ENCODE measurements at places on chromosomes 3 and 15.

DNA sequence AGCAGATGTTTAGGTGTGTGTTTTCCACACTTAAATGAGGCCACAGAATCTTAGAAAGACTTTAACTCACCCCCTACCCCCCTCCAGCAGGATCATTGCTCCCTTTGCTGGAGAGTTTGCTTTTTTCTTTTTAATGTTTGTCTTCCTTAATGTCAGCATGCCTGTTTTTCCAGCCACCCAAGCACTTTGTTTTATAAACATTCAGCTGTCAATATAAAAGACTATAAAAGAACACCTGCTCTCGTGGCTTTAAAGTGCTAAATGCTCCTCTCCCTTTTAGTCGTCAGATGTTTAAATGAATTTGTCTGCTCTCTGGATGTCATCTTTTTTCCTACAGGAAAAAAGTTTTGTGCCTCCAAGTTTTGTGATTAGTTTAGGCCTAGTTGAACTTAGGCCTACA, 61.7 kb downstream of the SIDT1 start:
- DNase-seq = no peak

DNA sequence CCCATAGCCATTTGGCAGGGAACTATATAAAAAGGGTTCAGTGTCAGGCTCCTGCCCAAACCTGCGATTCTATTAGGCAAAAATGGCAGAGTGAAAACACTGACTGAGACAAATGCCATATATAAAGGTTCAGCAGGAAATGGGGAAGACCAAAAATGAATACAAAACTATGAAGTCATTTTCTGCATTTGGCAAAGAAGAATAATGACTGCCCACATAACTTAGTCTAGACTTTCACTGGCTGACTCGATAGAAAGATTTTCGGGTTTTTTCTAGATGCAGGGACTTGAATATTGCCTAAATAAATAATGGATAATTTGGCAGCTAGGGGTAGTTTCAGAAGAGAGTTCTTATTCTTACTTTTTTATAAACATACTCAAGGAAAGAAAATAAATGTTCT, 178.0 kb downstream of the TPRG1 start:
- no peak for DNase-seq

DNA sequence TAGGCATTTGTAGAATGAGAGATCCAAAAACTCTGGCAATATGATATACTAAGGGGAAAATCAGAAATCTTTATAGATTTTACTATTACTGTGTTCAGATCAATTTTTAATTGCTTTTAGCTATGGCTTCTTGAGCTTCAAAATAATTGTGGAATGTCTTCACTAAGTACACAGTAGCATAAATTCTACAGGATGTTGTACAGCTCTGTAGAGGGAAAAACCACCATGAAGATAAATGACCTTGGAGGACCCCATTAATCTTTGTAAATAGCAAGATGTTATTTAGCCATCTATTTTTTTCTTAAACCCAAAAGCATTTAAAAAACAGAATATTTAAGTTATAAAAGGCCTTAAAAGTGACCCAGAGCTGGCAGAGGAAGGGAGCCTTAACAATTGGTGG, 43.9 kb upstream of the FNDC3B start:
- no peak for DNase-seq

DNA sequence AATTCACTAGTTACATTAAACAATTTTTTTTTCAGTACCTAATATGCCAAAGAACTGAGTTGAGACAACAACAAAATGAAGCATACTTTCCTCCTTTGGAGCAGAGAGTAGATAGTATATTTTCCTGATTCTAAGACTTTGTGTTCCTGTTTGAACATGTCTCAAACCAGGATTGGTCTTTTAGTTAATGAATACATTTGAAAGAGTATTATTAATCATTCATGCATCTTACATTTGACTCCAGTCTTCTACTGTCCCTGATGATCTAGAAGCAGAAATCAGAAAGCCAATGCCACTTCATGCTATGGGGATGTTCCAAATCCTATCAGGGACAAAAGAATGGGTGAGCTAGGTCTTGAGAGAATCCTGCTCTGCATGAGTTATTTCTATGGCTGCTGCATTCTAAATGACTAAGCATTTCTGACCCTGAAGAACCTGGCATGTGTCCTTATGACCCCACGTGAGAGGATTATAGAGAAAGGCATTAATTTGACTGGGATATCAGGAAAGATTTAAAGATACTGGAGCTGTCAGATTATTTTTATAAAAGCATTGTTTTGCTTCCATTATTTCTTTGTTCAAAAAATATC, 32.9 kb upstream of the MBNL1 start:
- no peak for DNase-seq

- no peak for DNase-seq
Measured at GRCh38 chr15:81312790-81313543, 11.0 kb downstream of the STARD5 start.

DNA sequence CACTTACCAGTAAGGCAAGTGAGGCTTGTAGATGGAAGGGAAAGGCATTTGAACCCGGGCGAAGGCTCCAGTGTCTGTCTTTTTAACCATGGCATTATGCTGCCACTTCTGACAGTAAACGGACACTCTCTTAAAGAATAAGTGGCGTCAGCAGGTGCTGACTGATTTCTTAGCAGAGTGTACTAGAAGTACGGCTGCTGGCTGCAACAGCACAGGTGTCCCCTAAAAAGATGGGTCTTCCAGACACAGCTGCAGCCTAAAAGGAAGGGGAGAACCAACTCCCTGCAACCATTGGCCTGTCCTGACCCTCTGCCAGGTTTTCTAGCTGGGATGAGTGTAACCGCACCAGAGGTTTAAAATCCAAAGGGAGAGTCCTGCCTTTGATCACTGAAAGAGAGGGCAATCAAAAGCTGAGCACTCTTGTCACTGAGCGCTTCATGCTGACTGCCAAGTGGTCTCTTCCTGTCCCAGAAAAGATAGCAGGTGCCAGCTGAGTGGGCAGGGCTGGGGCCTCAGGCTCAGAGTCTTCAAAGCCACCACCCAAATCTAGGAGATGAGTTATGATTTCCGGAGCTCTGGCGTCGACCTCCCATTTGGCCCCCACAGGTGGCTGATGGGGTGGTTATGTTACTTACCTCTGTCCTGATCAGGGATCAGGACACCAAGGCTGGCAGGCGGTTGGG, 255.8 kb downstream of the SLCO3A1 start:
- no peak for DNase-seq

- no peak for DNase-seq
Measured at GRCh38 chr3:52838561-52839267, 3.9 kb upstream of the MUSTN1 start.

- DNase-seq = no peak
Measured at GRCh38 chr3:40908612-40909011, 290.7 kb upstream of the CTNNB1 start.

GRCh38 chr15:101503296-101503599, 13.7 kb upstream of the PCSK6 start:
- no peak for DNase-seq

- peak; percentile 17 for DNase-seq
Measured at GRCh38 chr15:71806452-71806931, 3.9 kb upstream of the NR2E3 start.

DNA sequence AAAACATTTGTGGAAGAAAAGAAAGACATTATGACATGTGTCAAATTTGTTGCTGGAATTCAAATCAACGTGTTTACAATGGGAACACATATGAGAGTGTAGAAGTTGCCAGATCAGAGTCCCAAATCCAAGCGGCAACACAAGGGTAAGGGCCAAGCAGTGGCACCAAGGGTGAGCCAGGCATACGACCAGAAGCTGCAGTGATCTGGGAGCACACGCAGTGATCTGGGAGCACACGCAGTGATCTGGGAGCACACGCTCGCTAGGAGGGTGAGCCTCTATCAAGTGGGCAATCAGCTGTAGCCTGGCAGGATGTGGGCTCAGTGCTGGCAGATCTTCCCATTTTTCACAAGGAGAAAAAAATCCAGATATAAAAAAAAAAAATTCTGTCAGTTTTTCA, 148.2 kb downstream of the TLE3 start:
- peak; percentile 68 for DNase-seq

DNA sequence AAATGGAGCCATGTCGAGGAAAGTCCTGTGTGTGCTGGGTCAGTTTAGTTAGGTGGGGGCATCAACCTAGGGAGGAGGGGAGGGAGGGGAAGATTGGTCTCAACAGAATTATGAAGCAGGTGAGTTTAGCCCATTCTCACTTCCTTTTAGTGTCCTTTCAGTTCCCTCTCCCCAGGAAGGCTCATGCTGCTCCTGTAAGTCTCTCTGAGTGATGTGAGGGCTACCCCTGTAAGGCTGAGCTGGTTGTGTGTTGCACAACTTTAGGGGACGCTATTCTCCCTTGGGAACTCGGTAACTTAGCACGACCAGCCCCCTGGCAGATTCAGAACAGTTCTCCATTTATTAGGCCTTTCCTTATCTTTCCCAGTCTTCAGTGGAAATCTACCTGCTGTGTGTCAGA, 21.2 kb downstream of the IL5RA start:
- no peak for DNase-seq

DNA sequence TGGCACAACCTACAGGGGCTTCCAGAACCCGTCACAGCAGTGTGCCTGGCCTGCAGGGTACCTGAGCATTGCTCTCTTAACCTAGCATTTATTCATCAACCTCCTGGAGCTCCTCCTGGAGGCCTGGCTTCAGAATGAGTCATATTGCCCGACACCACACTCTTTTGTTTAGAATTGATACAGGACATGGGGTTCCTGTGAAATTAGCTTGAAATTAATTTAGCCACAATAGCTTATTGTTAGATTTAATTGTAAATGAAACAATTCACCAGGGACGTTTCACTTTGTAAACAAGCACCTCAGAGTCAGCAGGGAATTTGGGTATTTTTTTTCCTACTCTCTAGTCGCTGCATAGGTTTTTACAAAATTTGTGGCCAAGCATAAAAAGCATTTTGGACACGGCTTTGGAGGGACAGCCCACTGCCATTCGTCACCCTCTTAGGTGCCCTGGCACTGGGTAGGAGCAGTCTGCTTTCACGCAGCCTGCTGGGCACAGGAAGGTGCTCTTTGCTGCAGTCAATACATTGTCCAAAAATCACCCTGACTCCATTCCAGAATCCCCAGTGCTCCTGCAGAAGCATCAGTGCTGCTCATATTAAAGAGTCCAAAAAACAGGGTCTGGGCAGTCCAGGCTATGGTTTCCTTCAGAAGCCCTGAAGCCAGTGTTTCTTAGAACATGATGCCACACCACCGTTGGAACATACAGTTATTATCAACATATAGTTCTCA, 60.8 kb upstream of the MEF2A start:
- no peak for DNase-seq

- DNase-seq = no peak
Measured at GRCh38 chr15:38486936-38487335, 33.0 kb downstream of the FAM98B start.

DNA sequence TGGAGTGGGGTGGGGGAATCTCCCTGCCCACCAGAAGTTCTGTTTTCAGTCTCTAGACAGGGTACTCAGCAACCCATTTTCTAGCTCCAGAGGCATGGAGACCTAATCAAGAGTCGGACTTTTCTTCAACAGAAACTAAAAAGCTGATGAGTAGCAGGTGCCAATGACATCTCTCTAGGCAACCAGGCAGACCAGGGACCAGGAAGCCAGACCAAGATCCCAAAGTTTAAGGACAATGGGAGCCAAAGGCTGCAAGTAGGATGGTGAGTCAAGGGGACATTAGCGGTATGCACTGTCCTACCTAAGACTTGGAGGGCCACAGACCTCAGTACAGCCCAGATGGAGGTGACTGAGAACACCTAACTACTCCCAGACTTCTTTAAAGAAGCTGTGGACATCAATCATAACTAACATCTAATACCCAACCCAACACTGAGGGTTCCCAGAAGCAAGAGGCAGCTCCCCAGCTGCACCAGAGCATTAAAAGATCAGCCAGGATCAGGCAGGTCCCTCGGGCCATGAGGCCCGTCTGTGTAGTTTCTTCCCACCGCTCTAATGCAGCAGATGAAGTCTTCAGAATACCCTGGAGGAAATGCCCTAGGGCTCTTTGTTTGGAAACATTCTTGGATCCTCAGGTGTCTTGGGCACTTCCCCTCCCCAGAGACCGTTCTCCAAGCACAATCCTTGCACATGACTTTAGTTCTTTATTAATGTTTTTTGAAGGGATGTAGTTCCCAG, 979 bp downstream of the CCDC71 start:
- no peak for DNase-seq

DNA sequence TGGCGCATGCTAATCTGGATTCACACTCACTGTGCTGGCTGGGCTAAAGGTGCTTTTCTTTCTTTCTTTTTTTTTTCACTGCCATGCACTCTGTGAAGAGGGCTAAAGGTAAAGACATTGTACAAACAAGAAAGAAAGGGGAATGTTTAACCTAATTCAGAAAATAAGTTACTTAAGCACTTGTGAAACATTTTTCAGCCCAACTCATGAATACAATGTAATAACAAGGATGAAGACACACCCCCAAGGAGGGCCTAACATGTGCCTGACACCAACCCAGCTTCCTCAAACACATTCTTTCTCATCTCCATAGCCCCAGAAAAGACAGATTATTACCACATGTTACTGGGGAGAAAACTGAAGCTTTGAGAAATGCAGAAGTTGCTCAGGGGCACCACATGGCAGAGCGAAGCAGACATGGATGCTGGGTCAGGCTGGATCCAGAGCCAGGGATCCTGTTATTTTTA, 5.7 kb downstream of the STIMATE start:
- no peak for DNase-seq

DNA sequence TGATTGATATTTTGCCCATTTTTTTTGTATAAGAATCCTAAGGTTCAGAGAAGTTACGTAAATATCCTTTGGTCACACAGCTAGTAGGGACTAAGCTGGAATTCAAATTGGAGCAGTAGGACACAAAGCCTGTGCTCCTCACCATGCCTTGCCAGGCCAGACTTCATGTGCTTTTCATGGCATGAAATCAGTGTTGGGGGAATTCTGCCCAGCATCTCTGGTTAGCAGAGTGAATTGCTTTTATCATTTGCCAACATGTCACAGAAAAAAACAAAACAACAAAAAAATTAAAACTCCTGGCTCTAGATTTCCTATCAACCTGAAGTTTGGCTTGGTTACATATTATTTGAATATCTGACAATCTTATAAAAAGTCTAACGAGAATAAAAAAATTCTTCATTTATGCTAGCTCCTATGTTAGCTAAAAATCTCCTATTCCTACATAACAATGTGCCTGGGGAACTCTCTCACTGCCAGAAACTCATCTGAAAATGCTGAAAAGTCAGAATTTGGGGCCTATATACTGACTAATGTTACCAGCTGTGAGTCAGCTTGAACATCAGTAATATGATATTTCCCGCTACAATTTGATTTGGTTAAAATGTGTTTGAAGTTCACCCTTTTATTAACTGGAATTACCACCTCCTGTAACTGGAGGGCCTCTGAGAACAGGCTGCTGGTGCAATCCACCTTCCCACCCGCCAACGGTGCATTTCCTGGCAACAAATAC, 141.7 kb downstream of the TIGIT start:
- DNase-seq = peak; percentile 76

- no peak for DNase-seq
Measured at GRCh38 chr3:24191801-24192403, 246.8 kb downstream of the NR1D2 start.

GRCh38 chr3:156371701-156372100, 183.2 kb downstream of the SSR3 start:
- no peak for DNase-seq

- no peak for DNase-seq
Measured at GRCh38 chr15:31360843-31361763, 34.5 kb downstream of the KLF13 start.
